ENCODE measurements at places on chromosomes 7 and 10.

DNA sequence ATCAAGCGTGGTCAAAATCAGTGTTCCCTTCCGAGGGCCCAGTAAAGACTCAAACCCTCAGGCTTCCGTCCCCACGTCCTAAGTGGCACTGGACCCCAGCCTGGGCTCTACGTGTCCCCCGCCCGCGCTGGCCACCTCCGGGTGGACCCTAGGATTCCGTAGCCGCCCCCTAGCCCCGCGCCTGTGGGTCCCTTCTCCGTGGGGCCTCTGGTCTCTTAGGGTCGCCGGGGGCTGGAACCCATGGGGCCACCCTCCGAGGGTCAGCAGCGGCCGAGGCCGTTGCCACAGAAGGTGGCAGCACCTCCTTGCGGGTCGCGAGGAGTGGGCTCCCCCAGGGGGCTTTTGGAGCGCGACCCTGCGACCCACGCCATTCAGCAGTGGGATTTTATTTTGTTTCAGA is 170.5 kb upstream of the EEPD1 start:
- no peak for DNase-seq

DNA sequence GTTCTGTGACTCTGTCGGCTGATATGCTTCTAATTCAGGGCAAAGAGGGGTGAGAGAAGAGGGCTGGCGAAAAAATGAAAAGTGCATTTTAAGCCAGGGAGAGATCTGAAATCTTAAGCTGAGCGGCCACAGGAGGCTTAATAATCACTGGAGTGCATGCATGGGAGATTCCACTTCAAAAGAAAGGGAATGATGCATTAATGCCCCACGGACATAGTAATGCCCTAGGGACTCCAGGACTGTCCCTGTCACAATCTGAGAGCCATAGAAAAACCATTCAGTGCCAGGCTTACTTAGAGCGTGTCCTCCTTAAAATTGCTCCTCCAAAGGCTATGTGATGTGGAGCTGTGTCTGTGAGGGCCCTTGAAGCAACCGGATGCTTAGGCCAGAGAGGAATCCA is 75.1 kb downstream of the NHLRC2 start:
- DNase-seq = no peak

DNA sequence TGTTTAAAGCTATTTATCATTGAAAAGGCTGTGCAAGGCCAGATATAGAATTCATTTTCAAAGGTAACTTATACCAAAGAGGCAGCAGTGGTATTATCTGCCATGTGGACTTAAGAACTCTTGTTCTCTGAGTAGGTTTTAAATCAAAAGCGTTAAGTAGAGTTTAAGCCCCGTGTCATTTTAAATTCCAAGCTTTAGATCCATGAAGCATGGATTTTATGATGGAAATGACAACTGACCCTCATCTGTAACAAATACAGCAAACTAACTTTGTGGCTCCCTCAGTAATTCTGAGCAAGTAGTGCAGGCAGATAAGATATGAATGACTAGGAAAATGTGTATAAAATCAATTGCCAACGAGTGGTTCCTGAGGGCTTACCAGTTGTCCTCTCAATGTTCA is 247.0 kb downstream of the WDR11 start:
- no peak for DNase-seq

- DNase-seq = no peak
Measured at GRCh38 chr7:25669961-25670841, 441.9 kb upstream of the NPVF start.

DNA sequence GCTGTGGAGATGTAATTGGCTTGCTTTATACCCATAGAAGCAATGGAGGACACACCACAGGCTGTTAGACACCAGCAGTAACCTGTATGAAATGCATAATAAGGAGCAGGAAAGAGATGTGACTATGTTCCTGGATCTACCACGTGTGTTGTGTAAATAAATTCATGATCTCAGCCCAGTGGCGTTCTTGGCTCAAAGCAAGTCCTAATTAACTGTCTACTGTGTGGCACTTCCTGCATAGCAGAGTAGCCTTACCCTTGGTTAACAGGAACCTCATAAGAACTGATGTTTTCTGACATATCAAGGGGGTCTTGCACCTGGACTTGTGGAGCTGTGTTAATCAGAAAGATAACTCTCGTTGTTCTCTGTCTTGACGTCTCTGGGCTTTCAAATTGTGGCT is 25.7 kb upstream of the FAM180A start:
- DNase-seq = no peak

DNA sequence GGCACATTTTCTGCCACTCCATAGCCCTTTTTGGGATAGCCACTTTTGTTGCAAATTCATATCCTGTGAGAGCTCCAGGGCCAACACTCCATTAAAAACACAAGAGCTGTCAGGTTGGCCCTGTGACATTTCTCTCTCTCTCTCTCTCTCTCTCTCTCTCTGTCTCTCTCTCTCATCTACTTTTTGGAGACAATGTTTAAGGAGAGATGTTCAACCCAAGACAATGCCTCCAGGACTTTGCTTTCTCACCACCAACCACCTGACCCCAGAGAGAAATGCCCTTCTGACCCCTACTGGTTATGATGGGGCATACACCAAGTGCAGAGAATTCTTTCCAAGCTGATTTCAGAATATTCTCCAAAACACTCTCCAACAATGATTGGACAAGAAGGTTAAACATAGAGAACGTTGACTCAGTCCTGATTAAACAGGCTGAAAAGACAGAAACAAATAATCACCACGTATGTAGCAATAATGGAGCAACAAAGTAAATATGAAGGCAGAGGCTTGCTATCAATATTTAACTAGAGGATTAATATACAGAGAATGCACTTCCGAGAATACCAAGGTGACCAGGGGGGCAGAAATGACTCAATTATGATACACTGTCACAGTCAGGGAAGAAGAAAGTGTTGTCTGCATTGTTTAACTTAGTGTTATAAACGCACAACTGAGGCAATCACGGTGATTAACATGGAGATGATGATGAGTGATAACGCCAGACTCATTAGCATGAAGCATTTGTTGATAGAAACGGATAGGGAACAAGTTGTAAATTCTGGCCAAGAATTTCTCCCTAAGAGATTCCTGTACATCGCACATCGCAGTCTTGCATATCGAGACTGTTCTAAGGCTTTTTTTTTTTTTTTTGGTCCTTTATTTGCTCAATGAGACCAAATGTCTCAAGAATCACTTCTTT is 178.5 kb downstream of the NRP1 start:
- no peak for DNase-seq
